ENCODE measurements at places on chromosomes 12 and 14. TPM values are rescaled to one million over a fixed set of nuclear protein-coding genes. Genes with fewer than 3 reads are reported as not detected.

DNA sequence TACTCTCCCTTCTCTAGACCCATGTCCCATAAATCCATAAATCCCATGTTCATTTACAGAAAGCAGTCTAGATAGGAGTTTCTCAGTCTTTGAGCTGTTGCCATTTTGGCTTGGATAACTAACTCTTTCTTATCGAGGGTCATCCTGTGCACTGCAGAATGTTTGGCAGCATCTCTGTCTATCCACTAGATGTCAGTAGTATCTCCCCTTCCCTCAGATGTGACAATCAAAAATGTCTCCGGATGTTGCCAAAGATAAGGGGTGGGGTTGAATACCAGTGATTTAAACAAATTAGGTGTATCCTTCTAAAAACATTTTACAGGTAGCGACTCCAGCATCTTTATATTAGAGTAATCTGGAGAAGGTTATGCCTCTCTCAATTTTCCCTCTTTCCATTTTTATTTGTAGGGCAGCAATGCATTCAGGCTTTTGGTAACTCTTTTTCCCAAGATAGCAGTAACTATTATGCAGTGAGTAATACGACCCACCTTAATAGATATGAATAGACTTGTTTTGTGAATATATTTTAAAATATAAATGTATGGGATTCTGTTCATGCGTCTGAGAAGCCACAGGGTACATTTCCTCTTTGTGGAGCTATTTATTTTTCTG, 100.7 kb downstream of the LRRK2 start:
- H3K27ac ChIP-seq = no peak overlapping the region
- no peak overlapping the region for H3K4me3 ChIP-seq
- H3K27me3 ChIP-seq = no peaks in the 10 kb centered on the region
- peak; percentile 14 for DNase-seq

DNA sequence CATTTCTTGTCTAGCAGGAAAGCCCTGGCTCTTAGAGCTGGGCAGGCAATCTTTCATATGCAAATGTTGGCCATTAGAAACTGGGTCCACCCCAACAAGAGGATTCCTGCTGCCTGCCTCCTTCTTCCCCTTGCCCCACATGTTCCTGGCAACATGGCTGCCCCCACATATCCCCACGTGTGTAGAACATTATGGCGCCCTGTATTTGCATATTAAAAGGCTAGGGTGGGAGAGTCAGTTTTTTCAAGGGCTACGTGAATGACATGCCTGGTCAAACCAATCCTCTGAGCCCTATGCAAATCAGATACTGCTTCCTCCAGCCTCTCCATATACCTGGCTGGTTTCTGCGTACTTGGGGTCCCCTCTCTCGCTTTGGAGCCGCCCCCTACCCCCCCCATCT, 514.0 kb downstream of the FUT8 start:
- peaks cover 3% of the 10 kb centered on the region for H3K27me3 ChIP-seq
- no peak for DNase-seq
- H3K4me3 ChIP-seq = no peak overlapping the region
- H3K4me1 ChIP-seq = no peaks in the 10 kb centered on the region
- H3K27ac ChIP-seq = no peak overlapping the region
- H3K36me3 ChIP-seq = no peaks in the 10 kb centered on the region

DNA sequence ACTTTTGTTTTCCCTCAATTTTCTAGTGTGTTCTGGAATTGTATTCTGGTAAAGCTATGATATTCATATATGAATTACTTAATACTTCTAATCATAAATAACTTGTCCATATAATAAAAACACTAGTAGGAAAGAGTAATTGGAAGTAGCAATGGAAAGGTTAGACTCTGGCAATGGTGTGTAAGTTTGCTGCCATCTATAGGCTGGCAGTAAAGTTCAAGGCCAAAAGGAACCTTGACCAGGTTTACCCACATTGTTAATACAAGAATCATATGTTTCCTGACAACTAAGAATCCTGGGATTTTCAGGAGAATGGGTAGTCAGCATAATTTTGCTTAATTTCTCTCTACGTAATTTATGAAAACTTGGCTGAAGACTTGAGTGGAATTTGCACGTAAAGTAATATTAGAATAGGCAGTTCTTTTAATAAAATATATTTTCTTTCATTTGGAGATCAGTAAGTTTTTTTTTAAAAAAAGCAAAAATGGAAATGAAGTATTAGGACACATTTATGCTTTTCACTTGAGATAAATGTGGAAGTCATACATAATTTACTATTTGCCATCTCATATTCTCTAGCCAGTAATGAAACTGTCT, 926.7 kb downstream of the GALC start:
- no peaks in the 10 kb centered on the region for H3K36me3 ChIP-seq
- no peaks in the 10 kb centered on the region for H3K27me3 ChIP-seq
- H3K4me1 ChIP-seq = no peaks in the 10 kb centered on the region
- no peak for DNase-seq
- H3K4me3 ChIP-seq = no peak overlapping the region

BEST3 gene
- total RNA-seq = 41.7 TPM

TMEM63C gene
- total RNA-seq = 0.71 TPM

YEATS4 gene
- 15.0 TPM for total RNA-seq

FAM181A gene
- not detected for total RNA-seq

All from muscle of leg (tissue), 16 donors.